ENCODE measurements at places on chromosomes 12 and 14.

- no peak for DNase-seq
These were observed 468.9 kb downstream of the RGS6 start for GRCh38 chr14:72401101-72401625.

DNA sequence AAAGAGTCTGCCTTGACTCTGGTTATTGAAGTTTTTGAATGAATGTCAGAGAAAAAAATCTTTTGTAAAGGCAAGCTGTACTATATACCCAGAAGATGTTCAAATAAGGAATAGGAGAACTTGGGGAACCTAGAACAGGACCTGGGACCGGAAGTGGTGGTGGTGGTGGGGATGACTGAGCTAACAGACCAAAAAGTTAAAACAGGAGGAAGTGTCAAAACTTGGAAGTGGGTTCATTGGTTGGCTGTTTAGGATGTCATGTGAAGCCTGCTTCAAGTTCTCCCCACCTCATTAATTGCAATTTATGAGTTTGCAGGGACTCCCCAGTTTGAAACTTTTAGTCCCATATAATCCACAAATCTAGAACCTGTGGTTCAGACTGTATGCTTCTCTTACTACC is 26.2 kb downstream of the PLXNC1 start:
- peak; percentile 72 for DNase-seq

GRCh38 chr14:21120686-21121085 is 19.8 kb downstream of the TMEM253 start:
- no peak for DNase-seq

DNA sequence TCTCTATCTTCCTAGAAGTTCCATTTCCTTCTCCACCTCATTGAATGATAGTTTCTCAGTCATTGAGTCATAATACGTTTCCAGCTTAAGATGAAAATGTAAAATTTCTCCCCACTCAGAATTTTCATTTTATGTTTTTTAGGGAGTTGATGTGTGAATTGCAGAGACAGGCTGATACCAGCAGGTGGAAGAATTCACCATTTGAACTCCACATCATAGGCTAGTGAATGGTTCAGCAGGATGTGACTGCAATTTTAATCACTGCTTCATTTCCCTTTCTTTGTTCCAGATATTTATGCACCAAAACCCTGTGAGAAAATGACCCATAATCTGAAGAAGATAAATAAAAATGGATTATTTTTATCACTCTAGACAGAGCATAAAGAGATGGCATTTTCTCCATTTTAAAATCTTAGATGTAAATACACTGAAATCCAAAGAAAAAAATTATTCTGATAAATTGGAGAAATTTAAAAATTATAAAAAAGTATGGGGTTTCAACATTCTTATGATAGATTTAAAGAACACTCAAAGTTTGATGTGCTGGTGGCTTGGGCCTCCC is 10.6 kb upstream of the PYGL start:
- DNase-seq: no peak

DNA sequence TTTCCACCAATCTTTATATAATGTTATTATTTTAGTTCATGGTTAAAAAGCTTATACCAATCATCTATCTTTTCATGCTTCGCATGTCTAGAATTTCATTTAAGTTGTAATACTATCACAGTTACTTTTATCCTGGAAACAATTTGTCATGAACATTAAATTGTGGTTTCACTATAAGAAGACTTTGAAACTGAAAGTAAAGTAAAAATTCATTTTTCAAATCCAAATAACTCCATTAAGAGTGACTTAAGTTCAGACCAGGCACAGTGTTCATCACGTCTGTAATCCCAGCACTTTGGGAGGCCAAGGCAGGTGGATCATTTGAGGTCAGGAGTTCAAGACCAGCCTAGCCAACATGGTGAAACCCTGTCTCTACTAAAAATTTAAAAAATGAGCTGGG is 12.4 kb downstream of the ESR2 start:
- DNase-seq: no peak

GRCh38 chr12:25051171-25051570 is 102.3 kb upstream of the BCAT1 start:
- no peak for DNase-seq

DNA sequence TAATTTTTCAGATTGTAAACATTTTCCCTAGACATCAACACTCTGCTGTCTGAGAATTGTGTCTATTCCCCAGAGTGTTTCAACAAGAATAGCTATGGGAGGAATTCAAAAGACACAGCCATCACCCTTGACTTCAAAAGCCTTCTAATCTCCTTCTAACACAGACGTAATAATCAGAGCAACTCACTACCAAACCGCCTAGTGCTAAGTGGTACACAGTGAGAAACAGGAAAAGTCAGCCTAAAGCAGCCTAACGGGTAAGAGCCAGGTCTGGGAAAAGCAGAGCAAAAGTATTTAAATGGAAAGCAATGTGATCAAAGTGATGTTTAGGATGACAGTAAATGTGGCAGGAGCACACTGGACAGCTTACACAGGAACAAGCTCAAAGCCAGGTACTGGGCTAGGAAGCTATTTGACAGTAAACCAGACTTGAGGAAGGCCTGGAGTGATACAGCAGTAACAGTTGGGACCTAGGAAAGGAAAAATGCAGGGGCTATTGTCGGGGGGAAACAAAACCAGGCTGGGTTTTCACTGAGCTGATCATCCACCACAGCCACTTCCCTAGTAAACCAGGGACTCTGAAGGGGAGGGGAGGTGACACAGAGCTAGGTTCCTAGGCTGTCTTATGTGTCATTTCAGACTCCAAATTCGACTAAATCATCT is 29.4 kb downstream of the CORO1C start:
- DNase-seq: no peak

- no peak for DNase-seq
These were observed 151.3 kb downstream of the TTC7B start for GRCh38 chr14:90664911-90665310.

- no peak for DNase-seq
These were observed 21.3 kb downstream of the ACTN1 start for GRCh38 chr14:68957775-68958174.

GRCh38 chr12:2417481-2418160 is 364.8 kb downstream of the CACNA1C start:
- DNase-seq: no peak

DNA sequence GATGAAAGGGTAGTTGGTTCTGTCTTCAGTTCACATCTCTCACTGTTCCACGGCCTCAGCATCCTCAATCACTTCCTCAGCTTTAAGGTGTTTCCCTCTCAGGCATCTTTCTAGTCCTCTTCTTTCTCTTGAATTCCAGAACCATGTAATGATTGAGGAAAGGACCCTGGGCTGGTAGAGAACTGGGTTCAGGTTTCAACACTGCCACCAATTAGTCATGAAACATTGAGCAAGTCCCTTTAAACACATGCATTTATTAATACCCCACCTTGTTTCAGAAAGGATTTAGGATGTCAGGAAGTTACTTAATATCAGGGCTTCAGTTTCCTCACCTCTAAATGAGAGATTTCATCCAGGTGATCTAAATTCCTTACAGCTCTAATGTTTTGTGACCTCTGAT is 7.2 kb downstream of the DMAC2L start:
- no peak for DNase-seq

- DNase-seq: no peak
These were observed 319.0 kb upstream of the RTL1 start for GRCh38 chr14:101222362-101223070.

- no peak for DNase-seq
These were observed 220.6 kb upstream of the OR4E1 start for GRCh38 chr14:21894003-21894897.

DNA sequence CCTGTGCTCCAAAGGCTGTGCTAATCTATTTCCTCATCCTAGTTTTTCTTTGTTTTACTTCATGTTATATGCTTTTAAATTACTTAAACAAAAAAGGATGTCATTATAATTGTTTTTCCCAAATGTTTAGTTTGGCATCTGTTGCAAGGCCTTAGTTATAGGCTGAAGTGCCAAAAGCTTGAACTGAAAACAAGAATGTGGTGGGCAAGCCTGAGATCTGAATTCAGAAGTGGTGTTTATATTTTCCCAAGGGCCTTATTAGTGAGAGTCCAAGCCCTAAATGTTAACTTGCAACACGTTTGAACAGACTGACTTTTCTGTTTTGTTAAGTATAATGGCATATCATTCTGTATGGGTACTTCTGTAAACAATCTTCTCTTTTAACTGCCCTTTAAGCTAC is 326.8 kb downstream of the CCDC91 start:
- DNase-seq: no peak

DNA sequence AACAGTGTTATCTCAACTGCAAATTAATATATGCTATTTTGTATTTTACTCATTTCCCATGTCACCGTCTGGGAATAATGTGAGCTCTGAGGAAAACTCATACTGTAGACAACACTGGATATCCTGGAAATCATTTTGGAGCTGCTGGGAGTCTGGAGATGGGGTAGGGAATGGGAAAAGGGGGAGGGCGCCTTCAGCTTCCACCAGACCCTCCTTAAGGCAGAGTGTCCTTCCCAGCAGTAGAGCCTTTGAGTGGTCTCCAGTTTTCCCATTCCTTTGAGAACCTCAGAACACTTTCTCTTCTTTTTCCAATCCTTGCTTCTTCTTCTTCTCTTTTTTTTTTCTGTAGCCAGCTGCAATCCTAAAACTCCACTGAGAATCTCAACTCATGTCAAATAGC is 5.4 kb upstream of the LRIG3 start:
- no peak for DNase-seq
